ENCODE measurements at places on chromosomes 13 and 19. TPM values are rescaled to one million over a fixed set of nuclear protein-coding genes. Genes with fewer than 3 reads are reported as not detected.

GRCh38 chr19:7297742-7298141 is 3.5 kb upstream of the INSR start:
- no peak for DNase-seq

GRCh38 chr13:87684850-87685742 is 13.9 kb downstream of the SLITRK5 start:
- no peak for DNase-seq

GRCh38 chr19:4342314-4342614 is 1.1 kb upstream of the MPND start:
- DNase-seq: no peak

TPTE2 gene
- not detected for total RNA-seq

GRCh38 chr19:16739546-16739945 is 19.9 kb downstream of the NWD1 start:
- DNase-seq: no peak

ATP4B gene
- total RNA-seq: not detected

- DNase-seq: no peak
Measured at GRCh38 chr13:113744197-113745000, 14.6 kb upstream of the TMEM255B start.

GRCh38 chr19:17673937-17674799 is 14.0 kb downstream of the UNC13A start:
- DNase-seq: no peak
